T-helper 2 cell (primary cell): ENCODE measurements at places on chromosomes 16 and 17.

GRCh38 chr16:46772463-46772862 lies 24.3 kb upstream of the MYLK3 start:
- DNase-seq = no peak

GRCh38 chr17:78748048-78748729 lies 33.9 kb downstream of the CYTH1 start:
- peak; percentile 65 for DNase-seq

GRCh38 chr16:25018972-25019617 lies 3.9 kb upstream of the ARHGAP17 start:
- DNase-seq = no peak

DNA sequence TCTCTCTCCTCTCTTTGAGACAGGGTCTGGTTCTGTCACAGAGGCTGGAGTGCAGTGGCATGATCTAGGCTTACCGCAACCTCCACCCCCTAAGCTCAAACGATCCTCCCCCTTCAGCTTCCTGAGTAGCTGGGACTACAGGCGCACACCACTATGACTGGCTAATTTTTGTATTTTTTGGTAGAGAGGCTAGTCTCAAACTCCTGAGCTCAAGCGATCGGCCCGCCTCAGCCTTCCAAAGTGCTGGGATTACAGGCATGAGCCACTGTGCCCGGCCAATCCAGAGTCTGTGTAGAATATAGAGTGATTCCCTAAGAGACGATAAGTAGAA lies 65.8 kb upstream of the RPH3AL start:
- DNase-seq = no peak

DNA sequence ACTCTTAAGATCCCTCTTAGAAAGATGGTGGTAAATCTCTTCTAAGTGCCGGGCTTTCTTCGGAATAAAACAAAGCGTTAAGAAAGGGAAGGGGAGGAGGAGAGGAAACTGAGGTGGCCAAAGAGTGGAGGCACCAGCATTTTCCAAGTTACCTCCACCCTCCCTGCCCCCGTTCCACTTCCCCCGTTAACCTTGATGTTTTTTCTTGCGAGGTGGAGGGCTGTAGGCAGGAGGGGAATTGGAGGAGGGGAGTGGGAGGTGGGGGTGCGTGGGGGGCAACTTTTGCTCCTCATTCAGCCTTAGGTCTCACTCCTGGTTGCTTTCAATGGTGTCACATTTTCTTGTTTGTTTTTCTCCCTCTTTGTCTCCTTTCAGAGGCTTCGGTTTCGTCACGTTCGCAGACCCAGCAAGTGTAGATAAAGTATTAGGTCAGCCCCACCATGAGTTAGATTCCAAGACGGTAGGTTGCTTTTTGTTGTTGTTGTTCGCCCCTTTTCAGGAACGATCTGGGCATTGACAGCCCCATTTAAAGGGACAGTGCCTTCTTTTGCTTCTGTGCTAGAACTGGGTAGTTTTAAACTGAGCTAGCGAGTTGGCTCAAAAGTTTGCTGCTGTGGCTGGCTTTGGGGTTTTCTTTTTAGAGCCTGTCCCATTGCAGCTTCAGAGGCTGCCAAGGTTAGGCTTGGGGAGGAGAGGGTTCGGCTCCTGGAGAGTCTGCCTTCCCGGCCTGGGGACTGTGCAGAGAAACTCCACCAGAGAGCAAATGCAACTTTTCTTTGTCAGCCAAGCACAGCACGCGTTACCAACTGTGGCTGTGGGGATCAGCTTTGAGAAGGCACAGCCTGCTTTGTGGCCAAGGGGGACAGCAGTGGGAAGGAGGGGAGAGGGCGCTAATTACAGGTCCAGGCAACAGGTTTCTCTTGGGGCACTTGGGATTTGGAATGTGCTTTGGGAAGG lies 1.9 kb downstream of the MSI2 start:
- DNase-seq = no peak

GRCh38 chr16:30533146-30533522 lies 1.5 kb downstream of the ZNF747 start:
- DNase-seq = no peak

DNA sequence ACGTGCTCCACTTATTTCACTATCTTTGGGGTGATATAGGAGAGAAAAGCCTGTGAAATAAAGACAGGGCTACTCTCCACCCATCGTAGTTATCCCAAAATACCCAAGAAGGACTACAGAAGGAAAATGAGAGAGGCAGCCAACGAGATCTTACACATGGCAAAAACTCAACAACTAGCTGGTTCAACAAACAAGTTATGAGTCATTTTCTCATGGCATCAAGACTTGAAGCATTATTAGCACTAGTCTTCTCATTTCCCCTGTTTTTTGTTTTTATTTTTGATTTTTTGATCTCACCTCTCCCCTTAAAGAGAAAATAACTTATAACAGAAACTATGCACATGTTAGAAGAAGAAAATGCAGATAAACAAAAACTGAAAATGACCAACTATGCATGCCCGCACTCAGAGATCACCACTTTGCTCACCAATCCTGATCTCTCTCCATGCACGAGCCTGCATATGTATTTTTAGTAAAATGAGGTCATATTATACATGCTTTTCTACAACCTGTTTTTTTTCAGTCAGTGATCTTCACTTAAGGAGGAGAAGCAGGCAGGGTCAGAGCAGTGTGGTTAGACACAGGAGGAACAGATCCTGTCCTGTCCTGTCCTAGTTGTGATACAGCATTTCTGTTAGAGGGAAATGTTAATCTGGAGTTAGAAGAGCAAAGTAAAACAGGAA lies 22.8 kb downstream of the FAM117A start:
- no peak for DNase-seq

- no peak for DNase-seq
These were observed 127.2 kb downstream of the AXIN2 start for GRCh38 chr17:65434251-65434650.

DNA sequence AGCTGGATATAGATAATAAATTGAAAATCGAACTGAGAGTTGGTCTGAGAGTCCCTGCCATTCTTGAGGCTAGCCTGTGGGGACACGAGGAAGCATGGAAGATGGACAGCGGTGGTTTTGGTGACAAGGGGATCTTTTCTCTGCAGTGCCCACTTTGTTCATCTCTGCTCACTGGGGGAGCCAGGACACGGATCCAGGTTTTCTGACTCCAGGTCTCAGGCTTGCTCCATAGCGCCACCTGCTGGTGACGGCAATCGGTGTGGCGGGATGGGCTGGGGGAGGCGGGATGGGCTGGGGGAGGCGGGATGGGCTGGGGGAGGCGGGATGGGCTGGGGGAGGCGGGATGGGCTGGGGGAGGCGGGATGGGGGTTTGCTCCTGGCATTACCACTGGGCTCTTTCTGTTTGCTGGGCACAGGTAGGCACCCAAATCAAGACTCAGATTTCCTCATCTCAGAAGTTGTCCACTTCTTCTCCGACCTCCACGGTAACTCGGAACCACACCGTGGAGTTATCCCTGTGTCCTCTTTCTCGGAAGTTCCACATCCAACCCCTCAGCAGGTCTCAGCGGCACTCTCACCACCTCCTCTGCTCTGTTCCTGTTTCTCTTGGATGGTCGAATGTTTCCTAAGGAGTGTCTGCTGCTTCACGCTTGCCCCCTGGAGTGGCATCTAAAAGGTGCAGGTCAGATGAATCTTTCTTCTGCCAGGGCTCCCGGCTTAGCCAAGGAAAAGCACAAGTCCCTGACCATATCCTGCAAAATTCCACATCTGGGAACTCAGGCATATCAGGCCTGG lies 142.4 kb downstream of the CYLD start:
- DNase-seq = no peak

DNA sequence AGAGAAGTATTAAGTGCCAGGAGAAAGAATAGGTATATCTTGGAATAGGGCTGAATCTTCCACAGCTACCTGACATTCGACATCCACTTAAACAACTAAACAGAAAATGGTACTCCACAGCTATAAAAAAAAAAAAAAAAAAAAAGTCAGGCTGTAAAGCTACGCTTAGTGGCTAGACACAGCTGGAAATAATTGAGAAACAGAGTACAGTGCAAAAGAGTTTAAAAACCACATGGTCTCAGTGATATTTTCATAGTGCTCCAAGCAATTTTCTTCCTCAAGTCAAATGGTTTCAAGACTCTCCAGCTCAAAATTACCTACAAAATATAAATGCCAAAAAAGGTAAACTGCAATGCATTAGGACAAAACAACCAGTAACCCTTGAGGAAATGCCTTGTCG lies 607.1 kb downstream of the KCNJ2 start:
- no peak for DNase-seq

DNA sequence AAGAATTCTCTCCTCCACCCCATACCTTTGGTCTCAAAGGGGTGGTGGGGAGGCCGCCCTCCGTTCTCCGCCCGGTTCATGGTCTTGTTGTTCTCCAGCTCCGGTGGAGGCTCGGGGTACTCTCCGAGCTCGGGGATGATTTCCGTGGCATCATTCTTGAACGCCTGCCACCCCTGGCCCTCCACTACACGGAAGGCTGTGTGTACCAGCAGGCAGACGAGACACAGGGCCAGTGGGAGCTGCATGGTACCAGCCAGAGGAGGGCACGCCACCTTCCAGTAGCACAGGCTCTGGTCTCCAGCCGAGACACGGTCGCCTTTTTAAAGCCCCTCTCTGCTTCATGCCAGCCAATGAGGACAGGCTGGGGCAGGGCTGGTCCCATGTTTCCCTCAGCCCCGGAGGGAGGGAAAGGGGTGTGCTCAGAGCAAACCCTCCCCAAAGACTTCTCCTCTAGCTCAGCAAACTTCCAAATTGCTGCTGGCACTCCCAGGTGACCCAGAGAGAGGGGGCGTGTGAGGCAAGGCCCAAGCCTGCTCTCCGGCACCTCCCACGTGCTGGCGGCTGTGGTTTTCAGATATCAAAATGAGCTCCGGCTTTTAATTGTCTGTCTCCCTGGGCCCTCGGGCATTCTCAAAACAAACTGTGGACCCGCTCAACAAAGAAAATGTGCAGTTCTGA lies at the start of gene SOST:
Gene SOST (minus strand): TSS at position 295 of the 678 bp plus-strand sequence. CDS start 50 bp downstream, at position 245.
- no peak for DNase-seq

GRCh38 chr16:10897134-10897533 lies 20.1 kb downstream of the CIITA start:
- no peak for DNase-seq

DNA sequence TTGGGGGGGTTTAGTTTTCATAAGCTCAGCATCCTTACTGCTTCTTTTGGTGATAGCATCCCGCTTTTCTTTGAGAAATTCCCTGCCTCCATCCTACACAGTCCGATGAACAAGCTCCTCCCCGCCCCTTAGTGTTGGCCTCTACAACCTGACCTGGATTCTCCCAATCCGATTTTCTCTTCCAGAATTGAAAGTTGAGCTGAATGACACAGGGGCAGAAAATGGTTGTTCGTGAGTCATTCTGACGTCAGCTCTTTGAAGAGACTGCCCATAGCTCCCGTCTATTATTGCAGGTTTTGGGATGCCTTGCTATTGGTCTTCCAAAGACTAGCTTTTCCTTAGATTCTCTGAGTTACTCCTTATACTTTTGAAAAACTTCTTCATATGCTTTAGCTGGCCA lies 279.7 kb downstream of the SLC39A11 start:
- no peak for DNase-seq

- no peak for DNase-seq
These were observed 8.4 kb upstream of the SPATA2L start for GRCh38 chr16:89709716-89710432.

- DNase-seq = no peak
These were observed 4.8 kb downstream of the PLEKHH3 start for GRCh38 chr17:42672038-42672437.

GRCh38 chr17:68868708-68869107 lies 86.5 kb downstream of the ABCA8 start:
- no peak for DNase-seq

DNA sequence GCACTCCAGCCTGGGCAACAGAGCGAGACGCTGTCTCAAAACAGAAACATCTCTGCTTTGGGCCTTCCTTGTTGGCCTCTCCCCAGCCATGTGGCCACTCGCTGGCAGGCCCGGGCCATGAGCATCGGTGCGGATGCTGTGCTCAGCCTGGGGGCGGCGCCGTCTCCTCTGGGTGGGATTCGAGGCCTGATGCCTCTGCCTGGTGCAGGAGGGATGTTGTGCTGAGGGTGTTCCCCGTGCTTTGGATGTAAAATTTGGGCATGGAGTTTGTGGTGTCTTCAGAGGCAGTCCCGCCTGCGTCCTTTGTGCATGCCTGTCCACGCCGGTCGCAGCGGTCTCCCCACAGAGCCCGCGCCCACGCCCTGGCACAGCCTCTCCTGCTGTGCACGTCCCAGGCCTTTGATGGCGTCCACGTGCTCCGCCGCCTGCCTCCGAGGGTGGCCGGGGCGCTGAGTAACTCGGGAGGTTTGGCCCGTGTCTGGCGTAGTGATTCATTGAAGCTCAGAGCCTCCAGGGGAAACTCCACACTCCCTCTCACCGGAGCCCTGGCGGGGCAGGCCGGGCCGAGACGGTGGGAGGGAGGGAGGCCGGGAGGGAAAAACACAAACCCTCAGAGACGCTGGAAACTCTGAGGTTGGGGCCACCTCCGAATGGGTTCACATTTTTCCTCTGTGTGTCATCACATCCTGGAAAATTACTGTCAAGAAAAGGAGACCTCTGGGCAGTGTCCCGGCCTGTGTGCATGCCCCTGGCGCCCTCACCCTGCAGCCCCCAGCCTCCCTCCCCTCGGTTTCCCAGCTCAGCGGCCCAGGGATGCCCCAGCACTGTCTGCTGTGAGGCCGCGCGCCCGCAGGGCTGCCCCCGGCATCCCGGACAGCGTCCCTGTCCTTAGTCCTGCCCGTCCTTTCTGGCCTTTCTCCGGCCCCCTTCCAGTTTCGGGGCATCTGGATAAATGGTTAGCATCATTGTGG lies 19.0 kb downstream of the CENPX start:
- peak; percentile 28 for DNase-seq

DNA sequence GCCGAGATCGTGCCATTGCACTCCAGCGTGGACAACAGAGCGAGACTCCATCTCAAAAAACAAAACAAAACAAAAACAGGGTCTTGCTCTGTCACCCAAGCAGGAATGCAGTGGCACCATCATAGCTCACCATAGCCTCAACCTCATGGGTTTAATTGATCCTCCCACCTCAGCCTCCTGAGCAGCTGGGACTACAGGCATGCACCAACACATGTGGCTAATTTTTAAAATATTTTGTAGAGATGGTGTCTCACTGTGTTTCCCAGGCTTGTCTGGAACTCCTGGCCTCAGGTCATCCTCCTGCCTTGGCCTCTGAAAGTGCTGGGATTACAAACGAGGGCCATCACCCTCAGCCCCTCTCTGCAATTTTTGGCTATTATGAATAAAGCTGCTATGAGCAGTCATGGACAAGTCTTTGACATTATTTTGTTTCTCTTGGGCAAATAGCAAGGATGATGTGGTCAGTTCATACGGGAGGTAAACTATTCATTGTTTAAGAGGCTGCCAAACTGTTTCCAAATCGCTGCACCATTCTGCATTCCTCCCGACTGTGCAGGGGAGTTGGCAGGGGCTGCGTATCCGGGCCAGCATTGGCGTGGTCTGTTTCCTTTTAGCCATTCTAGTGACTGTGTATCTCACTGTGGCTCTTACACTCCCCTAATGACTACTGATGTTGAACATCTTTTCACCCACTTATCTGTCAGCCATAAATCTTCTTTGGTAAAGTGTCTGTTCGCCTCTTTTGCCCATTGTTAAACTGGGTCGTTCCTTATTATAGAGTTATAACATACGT lies 21.1 kb downstream of the EIF4A3 start:
- DNase-seq = no peak

- DNase-seq = no peak
These were observed 19.9 kb downstream of the ARL4D start for GRCh38 chr17:43418441-43419374.

GRCh38 chr17:67365738-67366192 lies 612 bp downstream of the PSMD12 start:
- DNase-seq = no peak

GRCh38 chr17:63927464-63928171 lies 4.5 kb downstream of the CD79B start:
- DNase-seq = no peak
